Ascending aorta (tissue), 2 donors: ENCODE measurements at places on chromosomes 3 and 15.

DNA sequence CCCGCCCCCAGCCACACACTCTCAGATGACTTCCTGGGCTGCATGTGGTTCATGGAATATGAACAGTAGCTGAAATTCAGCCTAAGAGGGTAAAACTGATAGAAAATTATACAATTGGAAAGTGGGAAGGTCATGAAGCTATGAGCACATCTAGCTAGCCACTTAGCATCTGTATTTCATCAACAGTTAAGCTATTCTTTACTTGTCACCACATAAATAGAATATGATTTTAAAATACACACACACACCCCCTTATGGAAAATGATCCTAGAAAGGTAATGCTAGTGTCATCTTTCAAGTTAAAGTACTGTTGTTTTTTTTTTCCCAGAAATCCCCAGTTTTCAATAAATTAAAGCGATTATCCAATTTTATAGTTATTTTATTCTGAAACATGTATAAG, 3.6 kb downstream of the MAP4 start:
- H3K36me3 ChIP-seq = no peaks in the 10 kb centered on the region
- DNase-seq = no peak
- H3K4me1 ChIP-seq = peaks cover 10% of the 10 kb centered on the region
- H3K27ac ChIP-seq = peak overlapping the region; percentile 76
- H3K4me3 ChIP-seq = no peak overlapping the region

- no peaks in the 10 kb centered on the region for H3K27me3 ChIP-seq
- H3K4me1 ChIP-seq = peaks cover 21% of the 10 kb centered on the region
- no peak overlapping the region for H3K27ac ChIP-seq
- no peaks in the 10 kb centered on the region for H3K36me3 ChIP-seq
- no peak for DNase-seq
Observed at GRCh38 chr3:71087143-71088018, 496.1 kb downstream of the FOXP1 start.

DNA sequence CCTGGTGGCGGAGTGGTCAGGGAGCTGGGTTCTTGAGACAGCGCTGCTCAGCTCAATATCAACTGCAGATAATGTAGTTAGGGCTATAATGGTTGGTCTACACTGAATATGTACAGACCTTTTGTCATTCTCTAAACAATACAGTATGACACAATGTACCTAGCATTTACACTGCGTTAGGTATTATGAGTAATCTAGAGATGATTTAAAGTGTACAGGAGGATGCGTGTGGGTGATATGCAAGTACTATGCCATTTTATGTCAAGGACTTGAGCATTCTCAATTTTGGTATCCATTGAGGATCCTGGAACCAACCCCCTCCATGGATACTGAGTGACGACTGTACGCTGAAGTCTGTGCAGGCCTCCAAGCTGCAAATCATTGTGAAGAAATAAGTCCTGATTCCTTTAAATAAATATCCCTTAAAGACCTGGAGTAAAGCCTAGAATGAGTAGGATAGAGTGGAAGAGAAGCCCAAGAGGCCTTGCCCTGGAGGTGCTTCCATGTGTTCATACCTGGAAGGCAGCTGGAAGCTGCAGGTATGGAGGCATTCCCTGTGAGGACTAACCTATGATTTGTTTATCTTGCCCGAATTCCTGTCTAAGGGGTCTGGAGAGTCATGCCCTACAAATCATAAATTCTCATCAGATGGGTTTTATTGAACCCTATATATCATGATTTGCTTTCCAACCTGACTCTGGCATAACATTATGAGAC, 15.7 kb upstream of the RTP1 start:
- peaks cover 17% of the 10 kb centered on the region for H3K4me1 ChIP-seq
- no peak overlapping the region for H3K27ac ChIP-seq
- no peaks in the 10 kb centered on the region for H3K27me3 ChIP-seq
- H3K4me3 ChIP-seq = no peak overlapping the region
- DNase-seq = no peak

DNA sequence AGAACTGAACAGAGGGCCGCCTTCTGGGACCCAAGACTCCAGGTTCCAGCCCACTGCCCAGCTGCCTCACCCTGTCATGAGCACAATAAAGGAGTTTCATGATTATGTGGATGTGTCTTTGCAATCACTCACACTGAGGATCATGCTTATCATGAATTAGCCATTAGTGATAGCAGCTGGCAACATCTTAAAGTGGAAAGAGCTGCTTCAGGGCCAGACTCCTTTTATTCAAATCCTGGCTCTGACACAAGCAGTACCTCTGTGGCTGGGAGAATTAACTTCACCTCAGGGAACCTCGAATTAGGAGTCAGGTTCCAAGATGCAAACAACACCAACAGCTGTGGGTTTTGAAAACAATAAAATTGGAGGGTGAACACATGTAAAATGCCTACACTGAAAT, 6.6 kb upstream of the SCAP start:
- no peak for DNase-seq
- H3K27ac ChIP-seq = no peak overlapping the region
- no peaks in the 10 kb centered on the region for H3K27me3 ChIP-seq
- no peaks in the 10 kb centered on the region for H3K36me3 ChIP-seq
- no peaks in the 10 kb centered on the region for H3K4me1 ChIP-seq

- H3K27me3 ChIP-seq = no peaks in the 10 kb centered on the region
- H3K4me1 ChIP-seq = no peaks in the 10 kb centered on the region
- no peak overlapping the region for H3K27ac ChIP-seq
Observed at GRCh38 chr15:42287931-42288330, 14.7 kb upstream of the TMEM87A start.

DNA sequence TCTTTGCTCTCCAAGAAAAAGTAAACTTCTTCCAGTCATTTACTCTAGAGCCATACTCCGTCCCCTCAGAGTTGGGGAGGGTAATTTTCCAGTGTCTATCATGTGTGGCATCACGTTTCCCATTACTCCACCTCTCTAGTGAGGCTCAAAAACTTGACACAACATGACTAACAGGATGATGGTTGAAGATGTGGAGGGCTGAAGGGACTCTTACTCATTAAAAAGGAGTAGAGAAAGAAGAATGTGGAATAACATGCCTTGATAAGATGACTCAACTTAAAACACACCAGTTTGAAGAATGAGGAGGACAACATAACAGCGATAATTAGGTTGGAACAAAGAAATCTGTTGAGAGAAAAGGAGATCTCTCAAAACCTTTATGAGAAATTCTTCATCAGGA, 894.3 kb downstream of the OTOL1 start:
- no peaks in the 10 kb centered on the region for H3K27me3 ChIP-seq
- no peaks in the 10 kb centered on the region for H3K4me1 ChIP-seq
- H3K27ac ChIP-seq = no peak overlapping the region
- no peak overlapping the region for H3K4me3 ChIP-seq
- H3K36me3 ChIP-seq = no peaks in the 10 kb centered on the region

GRCh38 chr15:68097029-68097428, 42.9 kb downstream of the PIAS1 start:
- H3K27ac ChIP-seq = no peak overlapping the region
- H3K27me3 ChIP-seq = no peaks in the 10 kb centered on the region
- H3K4me3 ChIP-seq = no peak overlapping the region
- no peak for DNase-seq
- H3K4me1 ChIP-seq = peaks cover 3% of the 10 kb centered on the region

- H3K4me3 ChIP-seq = no peak overlapping the region
- H3K36me3 ChIP-seq = no peaks in the 10 kb centered on the region
- no peaks in the 10 kb centered on the region for H3K27me3 ChIP-seq
- H3K27ac ChIP-seq = no peak overlapping the region
Observed at GRCh38 chr3:156211583-156211982, 91.2 kb downstream of the KCNAB1 start.

DNA sequence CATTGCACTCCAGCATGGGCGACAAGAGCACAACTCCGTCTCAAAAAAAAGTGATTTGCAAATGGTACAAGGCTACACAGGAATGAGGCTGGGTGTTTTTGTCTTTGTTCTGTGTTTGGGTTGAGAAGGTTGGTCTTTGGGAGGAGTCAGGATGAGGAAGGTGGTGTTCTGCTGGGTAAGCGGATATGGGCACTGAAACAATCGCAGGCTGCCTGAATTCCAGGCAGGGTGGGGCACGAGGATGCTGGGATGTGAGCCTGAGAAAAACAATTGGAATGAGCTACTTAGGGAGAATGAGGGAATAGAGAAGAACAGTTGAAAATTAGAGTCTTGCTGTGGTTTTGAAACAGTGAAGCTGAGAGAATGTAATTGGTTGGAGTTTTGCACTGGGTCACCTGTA, 51.6 kb downstream of the ZBTB38 start:
- H3K4me1 ChIP-seq = peaks cover 3% of the 10 kb centered on the region
- no peak for DNase-seq
- peaks cover 12% of the 10 kb centered on the region for H3K36me3 ChIP-seq
- H3K27me3 ChIP-seq = no peaks in the 10 kb centered on the region
- no peak overlapping the region for H3K4me3 ChIP-seq
- H3K27ac ChIP-seq = peak overlapping the region; percentile 64

- H3K27me3 ChIP-seq = no peaks in the 10 kb centered on the region
- DNase-seq = no peak
- H3K36me3 ChIP-seq = no peaks in the 10 kb centered on the region
- H3K4me1 ChIP-seq = no peaks in the 10 kb centered on the region
- no peak overlapping the region for H3K27ac ChIP-seq
Observed at GRCh38 chr3:64508140-64508539, 179.7 kb downstream of the ADAMTS9 start.

- DNase-seq = no peak
- H3K36me3 ChIP-seq = no peaks in the 10 kb centered on the region
- no peak overlapping the region for H3K4me3 ChIP-seq
- no peaks in the 10 kb centered on the region for H3K27me3 ChIP-seq
- H3K27ac ChIP-seq = peak overlapping the region; percentile 64
- peaks cover 20% of the 10 kb centered on the region for H3K4me1 ChIP-seq
Observed at GRCh38 chr3:25454005-25454927, 26.2 kb downstream of the RARB start.

- H3K4me1 ChIP-seq = peaks cover 15% of the 10 kb centered on the region
- no peak overlapping the region for H3K4me3 ChIP-seq
- no peak overlapping the region for H3K27ac ChIP-seq
- DNase-seq = no peak
Observed at GRCh38 chr3:16432714-16433113, 80.8 kb downstream of the RFTN1 start.

- H3K27ac ChIP-seq = no peak overlapping the region
- DNase-seq = no peak
- no peaks in the 10 kb centered on the region for H3K27me3 ChIP-seq
Observed at GRCh38 chr3:117161816-117162215, 452.2 kb downstream of the TUSC7 start.

- H3K36me3 ChIP-seq = no peaks in the 10 kb centered on the region
- H3K27me3 ChIP-seq = no peaks in the 10 kb centered on the region
- H3K4me1 ChIP-seq = peaks cover 3% of the 10 kb centered on the region
- DNase-seq = no peak
- H3K27ac ChIP-seq = no peak overlapping the region
- H3K4me3 ChIP-seq = no peak overlapping the region
Observed at GRCh38 chr15:90686435-90687218, 30.5 kb upstream of the BLM start.

DNA sequence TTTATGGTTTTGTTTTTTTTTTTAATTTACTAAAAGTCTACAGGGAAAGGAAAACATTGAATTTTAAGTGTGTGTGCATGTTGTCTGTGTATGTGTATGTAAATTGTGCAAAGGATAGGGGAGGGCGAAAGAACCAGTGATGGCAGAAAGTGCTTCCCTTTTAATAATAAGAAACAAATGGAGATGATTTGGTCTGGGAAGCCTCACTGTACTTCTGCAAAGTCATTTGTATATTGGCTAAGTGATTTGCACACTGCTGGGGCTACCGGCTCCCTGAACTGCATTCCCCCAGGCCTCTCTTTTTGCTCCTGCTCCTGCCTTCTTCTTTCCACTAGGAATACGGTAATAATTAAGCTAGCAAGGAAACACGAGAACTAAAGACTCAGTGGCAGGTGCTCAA, 101.2 kb downstream of the CD47 start:
- no peaks in the 10 kb centered on the region for H3K27me3 ChIP-seq
- no peak overlapping the region for H3K4me3 ChIP-seq
- no peak for DNase-seq
- no peaks in the 10 kb centered on the region for H3K4me1 ChIP-seq
- H3K27ac ChIP-seq = no peak overlapping the region

GRCh38 chr3:37181756-37182155, 7.4 kb upstream of the LRRFIP2 start:
- no peak for DNase-seq
- peak overlapping the region; percentile 77 for H3K27ac ChIP-seq
- no peaks in the 10 kb centered on the region for H3K27me3 ChIP-seq
- no peaks in the 10 kb centered on the region for H3K36me3 ChIP-seq
- no peak overlapping the region for H3K4me3 ChIP-seq

DNA sequence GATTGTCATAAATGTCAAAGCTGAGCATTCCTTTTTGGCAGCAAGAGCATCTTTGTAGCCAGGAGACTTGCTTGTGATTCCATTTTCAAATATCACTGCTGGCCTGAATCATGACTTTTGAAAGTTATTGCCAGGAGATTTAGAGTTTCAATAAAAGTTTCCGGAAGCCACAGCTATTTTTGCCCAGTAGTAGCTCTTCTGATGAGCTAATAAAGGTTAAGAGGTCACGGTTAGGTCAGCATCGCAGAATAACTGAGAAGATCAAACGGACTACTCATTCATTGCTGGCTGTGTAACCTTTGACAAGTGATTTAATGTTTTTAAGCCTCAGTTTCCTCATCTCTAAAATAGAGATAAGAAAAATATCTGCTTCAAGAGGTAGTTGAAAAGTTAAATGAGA, 105.1 kb upstream of the ETV5 start:
- no peaks in the 10 kb centered on the region for H3K36me3 ChIP-seq
- DNase-seq = no peak
- no peak overlapping the region for H3K27ac ChIP-seq

DNA sequence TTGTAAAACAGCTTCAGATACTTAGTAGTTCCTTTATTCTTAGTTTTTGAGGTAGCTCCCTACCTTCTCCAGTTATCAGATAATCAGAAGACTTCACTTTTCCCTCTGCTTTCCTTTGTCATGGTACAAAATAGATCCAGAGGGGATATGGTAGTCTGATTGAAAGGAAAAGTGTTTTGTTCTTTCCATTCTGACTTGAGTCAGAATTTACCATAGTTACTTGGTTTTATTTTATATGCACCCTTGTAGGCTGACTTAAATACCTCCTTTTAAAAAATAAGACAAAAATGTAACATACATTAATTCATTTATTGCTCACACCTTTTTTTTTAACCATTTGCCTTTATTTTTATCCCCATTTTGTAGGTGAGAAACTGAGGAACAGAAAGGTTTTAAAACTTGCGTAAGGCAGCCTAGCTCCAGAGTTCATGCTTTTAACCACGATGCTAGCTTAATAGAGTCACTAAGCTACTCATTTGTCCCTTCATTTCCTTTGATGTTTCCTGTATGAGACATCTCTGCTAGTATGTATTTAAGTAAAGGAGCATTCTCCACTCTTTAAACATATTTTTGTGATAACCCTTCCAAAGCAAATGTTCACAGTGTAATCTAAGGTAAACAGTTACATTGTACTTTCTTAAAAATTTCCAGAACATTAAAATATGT, 187.5 kb downstream of the KLHL25 start:
- DNase-seq = no peak
- peak overlapping the region; percentile 37 for H3K4me3 ChIP-seq
- no peaks in the 10 kb centered on the region for H3K36me3 ChIP-seq
- peaks cover 22% of the 10 kb centered on the region for H3K4me1 ChIP-seq
- no peaks in the 10 kb centered on the region for H3K27me3 ChIP-seq
- H3K27ac ChIP-seq = peak overlapping the region; percentile 82

- DNase-seq = no peak
- no peak overlapping the region for H3K4me3 ChIP-seq
- H3K27ac ChIP-seq = no peak overlapping the region
- no peaks in the 10 kb centered on the region for H3K4me1 ChIP-seq
- H3K36me3 ChIP-seq = no peaks in the 10 kb centered on the region
Observed at GRCh38 chr3:70916375-70917055, 604.1 kb upstream of the MDFIC2 start.
